Tibial nerve (tissue), 4 donors: ENCODE measurements at places on chromosomes 12 and 14. TPM values are rescaled to one million over a fixed set of nuclear protein-coding genes. Genes with fewer than 3 reads are reported as not detected.

The KRT74 gene
- total RNA-seq, result not detected

The ADCY6 gene
- total RNA-seq, result 57.0 TPM

The PLEKHG7 gene
- 3.1 TPM for total RNA-seq

- H3K4me3 ChIP-seq, result no peak overlapping the region
- H3K36me3 ChIP-seq, result no peaks in the 10 kb centered on the region
- no peak for DNase-seq
- H3K27me3 ChIP-seq, result no peaks in the 10 kb centered on the region
Measured at GRCh38 chr12:77619425-77619824, 211.3 kb upstream of the NAV3 start.

DNA sequence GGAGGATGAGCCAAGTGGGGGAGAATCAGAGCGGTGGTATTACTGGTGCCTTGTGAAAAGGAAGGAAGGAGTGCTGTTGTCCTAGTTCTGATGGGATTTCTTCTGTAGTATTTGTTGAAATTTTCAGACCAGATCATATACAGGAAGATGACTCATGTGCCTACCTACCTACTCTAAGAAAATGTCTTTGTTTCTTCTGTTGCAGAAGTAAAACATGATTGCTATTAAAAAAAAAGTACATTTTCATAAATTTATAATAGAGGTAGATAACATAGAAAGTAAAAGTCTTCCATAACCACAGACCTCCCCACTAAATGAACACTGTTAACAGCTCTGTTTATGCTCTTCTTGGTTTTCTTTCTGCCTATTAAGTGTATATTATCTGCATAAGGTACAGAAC, 26.9 kb downstream of the SAMD4A start:
- H3K27ac ChIP-seq, result no peak overlapping the region
- H3K36me3 ChIP-seq, result no peaks in the 10 kb centered on the region
- H3K4me3 ChIP-seq, result no peak overlapping the region

DNA sequence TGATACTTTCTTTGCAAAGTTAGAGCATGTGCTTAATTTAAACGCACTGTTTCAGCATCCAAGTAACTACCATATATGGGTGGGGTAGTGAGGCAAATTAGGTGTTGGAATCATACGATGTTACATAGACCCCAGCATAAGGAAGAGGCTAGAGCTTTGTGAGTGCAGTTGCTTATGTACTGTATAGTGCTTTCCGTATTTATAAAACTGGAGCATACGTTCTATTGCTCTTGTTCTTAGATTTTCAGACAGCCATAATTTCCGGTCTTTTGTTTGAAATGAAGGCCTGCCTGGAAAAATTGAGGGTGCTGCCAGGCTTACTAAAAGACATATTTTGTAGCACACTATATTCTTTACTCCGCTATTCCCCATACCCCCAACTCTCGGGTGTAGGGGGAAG, 335.7 kb downstream of the FOXG1 start:
- no peak overlapping the region for H3K27ac ChIP-seq
- DNase-seq, result no peak
- no peaks in the 10 kb centered on the region for H3K36me3 ChIP-seq
- no peaks in the 10 kb centered on the region for H3K27me3 ChIP-seq

- H3K36me3 ChIP-seq, result no peaks in the 10 kb centered on the region
- H3K27ac ChIP-seq, result no peak overlapping the region
- H3K4me1 ChIP-seq, result no peaks in the 10 kb centered on the region
- no peaks in the 10 kb centered on the region for H3K27me3 ChIP-seq
Measured at GRCh38 chr12:46342562-46343033, 30.0 kb downstream of the SLC38A2 start.

- peaks cover 23% of the 10 kb centered on the region for H3K36me3 ChIP-seq
- H3K27me3 ChIP-seq, result no peaks in the 10 kb centered on the region
- no peak overlapping the region for H3K4me3 ChIP-seq
- H3K4me1 ChIP-seq, result peaks cover 5% of the 10 kb centered on the region
Measured at GRCh38 chr14:63524537-63525155, 18.5 kb downstream of the PPP2R5E start.

DNA sequence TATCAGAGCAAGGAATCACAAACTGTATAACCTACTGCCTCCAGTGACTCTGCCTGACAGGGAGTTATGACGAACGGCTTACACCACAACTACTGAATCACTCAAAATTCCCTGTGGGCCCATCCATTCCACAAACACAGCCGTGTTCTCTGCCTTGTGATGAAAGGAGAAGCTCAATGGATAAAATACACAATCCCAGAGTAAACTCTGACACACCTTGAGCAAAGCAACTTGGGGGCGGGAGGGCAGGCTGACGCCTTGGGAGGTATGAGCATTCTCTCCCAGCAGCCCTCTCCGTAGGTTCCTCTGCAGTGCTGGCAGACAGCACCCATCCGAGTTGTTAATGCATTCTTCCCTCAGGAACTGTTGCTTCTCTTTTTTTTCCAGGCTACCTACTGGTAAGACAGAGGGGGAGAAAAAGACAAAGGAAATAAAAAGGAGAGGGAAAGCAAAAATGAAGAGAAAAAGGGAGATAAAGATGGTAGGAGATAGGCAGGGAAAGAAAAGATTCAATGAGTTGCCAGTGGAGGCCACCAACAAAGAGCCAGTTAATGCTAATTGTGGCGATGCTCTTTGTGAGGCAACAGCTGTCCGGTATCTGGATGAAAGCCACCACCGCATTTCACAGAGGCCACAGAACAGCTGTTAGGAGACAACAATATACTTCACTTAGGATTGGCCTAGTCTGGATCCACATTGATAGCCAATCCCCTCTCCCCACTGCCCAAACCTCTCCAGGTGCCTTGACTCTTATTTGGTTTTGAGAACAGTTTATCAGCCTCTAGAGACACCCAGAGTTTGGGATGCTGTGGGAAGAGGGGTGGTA, 4.7 kb upstream of the DIO2 start:
- H3K36me3 ChIP-seq, result no peaks in the 10 kb centered on the region
- no peak overlapping the region for H3K4me3 ChIP-seq
- peak; percentile 18 for DNase-seq
- H3K27ac ChIP-seq, result peak overlapping the region; percentile 64
- H3K27me3 ChIP-seq, result no peaks in the 10 kb centered on the region

- H3K27ac ChIP-seq, result peak overlapping the region; percentile 68
- no peak overlapping the region for H3K4me3 ChIP-seq
- no peaks in the 10 kb centered on the region for H3K27me3 ChIP-seq
- peak; percentile 27 for DNase-seq
Measured at GRCh38 chr12:91017511-91018263, 12.9 kb upstream of the EPYC start.

DNA sequence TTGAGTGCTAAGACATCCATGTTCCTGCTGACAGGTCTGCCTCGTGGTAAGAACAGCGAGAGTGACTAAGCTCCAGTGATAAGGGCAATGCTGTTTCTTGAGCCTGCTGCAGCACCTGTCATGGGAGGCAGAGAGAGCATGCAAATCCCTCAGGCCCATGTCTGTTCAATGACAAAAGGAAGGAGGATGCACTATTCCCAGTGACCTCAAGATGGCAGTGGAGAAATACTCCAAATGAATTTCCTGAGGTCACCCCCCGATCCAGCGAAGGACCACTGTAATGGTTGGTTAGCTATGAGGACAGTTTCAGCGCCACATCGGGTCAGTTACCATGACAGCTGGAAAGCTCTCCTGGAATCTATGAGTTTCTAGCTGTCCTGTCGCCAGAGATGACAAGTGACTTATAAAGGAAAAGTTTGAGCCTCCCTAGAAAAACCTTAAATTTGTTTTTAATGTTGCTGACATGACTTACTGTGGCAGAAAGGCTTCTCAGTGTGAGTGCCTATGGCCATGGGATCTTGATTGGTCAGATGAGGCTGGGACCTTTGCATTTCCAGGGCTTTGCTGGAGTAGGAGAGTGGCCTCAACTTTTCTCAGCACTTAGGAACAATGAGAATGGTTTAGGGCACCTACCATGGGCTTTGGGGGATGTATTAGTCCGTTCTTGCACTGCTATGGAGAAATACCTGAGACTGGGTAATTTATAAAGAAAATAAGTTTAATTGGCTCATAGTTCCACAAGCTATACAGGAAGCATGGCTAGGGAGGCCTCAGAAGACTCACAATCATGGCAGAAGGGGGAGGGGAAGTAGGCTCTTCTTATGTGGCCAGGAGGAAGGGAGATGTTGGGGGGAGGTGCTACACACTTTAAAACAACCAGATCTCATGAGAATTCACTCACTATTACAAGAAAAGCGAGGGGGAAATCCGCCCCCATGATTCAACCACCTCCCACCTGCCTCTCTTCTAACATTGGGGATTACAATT, 88.0 kb upstream of the TMEM260 start:
- no peaks in the 10 kb centered on the region for H3K27me3 ChIP-seq
- no peaks in the 10 kb centered on the region for H3K4me1 ChIP-seq
- no peak for DNase-seq

DNA sequence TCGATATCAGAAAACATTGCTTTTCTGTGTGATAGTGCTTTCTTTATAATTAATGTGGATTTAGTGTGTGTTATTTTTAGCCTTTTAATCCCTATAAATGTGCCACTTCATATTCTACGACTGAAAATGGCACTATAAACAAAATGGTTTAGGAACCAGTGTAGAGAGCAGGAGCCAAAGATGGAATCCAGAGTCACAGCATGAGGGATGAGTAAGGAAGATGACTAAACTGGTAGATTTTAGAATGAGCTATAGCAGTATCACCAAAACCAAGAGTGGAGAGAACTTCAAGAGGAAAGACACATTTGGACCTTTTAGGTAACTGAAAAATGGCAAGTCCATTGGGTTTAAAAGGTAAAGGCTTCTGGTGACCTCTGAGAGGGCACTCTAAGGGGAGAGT, 887.2 kb downstream of the NRXN3 start:
- H3K4me1 ChIP-seq, result no peaks in the 10 kb centered on the region
- H3K4me3 ChIP-seq, result no peak overlapping the region
- no peaks in the 10 kb centered on the region for H3K27me3 ChIP-seq
- no peak overlapping the region for H3K27ac ChIP-seq

DNA sequence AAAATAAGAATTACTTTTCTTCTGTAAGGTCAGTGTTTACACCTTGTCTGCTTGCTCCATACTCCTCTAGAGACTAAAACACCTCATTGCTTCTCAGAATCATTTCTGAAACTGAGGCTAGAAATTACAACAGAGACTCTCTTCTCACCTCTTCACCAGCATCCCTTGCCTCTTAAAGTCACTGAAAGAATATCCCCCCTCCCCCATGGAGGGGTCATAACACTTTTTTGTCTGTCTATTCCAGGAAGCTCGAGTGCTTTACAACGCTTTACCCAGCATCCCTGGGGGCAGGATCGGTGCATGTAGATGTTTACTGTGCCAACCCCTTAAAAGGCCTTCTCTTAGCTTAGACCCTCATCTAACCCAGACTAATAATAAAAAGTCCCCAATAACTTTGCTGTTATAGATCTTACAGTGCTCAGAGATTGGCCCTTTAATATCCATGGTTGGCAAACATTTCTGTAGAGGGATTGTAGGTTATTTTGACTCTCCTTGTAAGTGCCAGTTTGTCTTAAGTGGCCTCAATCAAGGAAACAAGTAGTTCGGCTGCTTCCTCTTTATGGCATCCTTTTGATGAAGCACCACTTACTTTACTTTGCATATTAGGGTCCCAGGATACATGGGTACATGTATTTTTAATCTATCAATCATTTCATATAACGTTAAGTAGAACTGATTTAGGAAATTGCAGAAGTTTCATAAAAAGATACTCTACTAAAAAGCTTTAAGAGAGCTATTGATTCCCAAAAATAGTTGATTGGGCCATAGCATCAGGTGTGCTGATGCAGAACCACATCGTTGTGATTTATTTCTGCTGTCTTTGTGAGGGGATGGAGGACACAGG, 29.3 kb downstream of the PRKCH start:
- H3K27ac ChIP-seq, result no peak overlapping the region
- no peaks in the 10 kb centered on the region for H3K27me3 ChIP-seq
- DNase-seq, result no peak
